ENCODE measurements at places on chromosomes 12 and 14. TPM values are rescaled to one million over a fixed set of nuclear protein-coding genes. Genes with fewer than 3 reads are reported as not detected.
A peak's percentile ranks its signal among the peaks of the same experiment; 100 is the strongest.

DNA sequence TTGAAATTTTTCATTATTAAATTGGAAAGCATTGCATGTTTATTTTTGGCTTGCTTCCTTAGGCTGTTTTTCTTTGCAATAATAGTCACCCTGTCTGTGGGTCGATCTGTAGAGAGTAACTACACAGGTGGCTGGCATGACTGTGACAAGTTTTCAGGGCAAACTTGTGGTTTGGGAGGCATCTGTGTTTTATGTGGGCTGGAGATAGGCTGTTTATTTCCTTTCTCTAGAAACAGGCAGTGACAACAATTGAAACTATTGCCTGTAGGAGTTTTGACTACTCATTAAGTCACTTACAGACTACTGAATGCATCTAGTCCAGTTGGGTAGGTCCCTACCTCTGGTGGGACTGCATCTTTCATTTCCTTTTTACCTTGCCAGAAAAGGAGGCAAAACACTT lies 155.6 kb downstream of the DYRK2 start:
- DNase-seq = no peak

GRCh38 chr14:85527006-85527405 lies 2.9 kb upstream of the FLRT2 start:
- peak; percentile 71 for DNase-seq

DNA sequence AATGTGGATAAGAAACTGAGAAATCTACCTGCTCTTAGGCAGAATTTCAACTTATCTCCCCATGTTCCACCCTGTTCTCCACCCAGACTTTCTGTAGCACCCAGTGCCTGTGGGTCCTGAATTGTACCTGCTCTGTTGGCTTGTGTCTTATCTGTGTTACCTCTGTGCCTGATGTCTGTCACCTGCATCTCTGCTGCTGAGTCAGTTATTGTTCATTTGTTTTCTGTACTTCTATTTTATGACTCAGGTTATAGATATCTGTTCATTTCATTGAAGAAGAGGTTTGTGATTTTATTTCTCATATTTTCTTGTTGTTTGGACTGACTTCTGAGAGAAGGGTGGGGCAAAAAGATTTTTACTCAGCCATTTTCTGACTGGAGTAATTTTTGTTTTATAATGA lies 11.7 kb downstream of the SOCS4 start:
- no peak for DNase-seq

DNA sequence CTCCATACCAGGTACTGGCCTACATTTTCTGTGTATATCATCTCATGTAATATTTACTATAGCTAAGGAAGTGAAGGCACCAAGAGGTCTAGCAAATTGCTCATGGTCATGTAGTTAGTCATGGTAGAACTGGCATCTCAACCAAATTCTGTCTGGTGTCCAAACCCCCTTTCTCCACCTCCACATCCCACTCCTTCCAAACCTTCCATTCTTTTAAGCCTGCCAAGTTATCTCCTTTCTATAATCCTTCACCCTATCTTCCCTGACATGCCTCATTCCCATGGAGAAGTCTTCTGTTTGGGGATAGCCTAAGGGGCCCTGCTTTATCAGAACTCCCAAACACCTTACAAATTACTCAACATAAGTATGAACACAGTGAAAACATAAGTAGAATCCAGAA lies 196.2 kb upstream of the HMGA2 start:
- DNase-seq = no peak

GRCh38 chr12:121295746-121296617 lies 527 bp downstream of the CAMKK2 start:
- no peak for DNase-seq

Gene OVCH1
- total RNA-seq = 0.18 TPM

Gene PTGER2
- 24.7 TPM for total RNA-seq

Gene NAA30
- 25.3 TPM for total RNA-seq
